ENCODE measurements at places on chromosomes 7 and 10.

- DNase-seq = no peak
Observed at GRCh38 chr7:66330961-66331360, 125.8 kb downstream of the TPST1 start.

DNA sequence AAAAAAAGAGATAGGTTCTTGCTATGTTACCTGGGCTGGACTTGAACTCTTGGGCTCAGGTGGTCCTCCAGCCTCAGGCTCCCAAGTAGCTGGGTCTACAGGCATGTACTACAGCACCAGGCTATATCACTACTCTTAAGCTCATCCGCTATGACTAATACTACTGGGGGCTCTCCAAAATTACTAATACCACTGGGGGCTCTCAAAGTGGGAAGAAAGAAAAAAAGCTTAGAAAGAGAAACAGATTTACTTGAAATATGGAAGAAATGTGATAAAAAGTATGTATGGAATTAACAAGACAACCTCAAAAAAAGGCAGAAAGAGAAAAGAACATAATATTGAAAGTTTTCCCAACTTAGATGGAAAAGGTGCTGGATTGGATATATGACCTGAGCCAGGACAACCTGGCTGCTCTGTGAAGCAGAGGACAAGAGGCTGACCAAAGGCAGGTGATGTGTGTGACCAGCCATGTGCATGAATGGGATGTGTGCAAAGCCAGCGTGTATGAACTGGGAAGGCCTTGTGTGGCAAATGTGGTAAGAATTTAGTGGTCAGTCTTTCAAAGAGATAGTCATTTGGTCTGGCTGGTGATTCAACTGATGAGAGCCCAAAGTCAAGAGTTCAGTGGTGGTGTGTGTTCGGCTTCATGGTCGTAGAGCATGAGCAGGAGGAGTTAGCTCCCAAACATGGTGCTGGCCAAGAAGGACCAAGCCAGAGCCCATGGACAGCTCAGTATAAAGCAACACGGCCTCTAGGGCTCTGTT lies 232.4 kb upstream of the KLF14 start:
- DNase-seq = no peak

DNA sequence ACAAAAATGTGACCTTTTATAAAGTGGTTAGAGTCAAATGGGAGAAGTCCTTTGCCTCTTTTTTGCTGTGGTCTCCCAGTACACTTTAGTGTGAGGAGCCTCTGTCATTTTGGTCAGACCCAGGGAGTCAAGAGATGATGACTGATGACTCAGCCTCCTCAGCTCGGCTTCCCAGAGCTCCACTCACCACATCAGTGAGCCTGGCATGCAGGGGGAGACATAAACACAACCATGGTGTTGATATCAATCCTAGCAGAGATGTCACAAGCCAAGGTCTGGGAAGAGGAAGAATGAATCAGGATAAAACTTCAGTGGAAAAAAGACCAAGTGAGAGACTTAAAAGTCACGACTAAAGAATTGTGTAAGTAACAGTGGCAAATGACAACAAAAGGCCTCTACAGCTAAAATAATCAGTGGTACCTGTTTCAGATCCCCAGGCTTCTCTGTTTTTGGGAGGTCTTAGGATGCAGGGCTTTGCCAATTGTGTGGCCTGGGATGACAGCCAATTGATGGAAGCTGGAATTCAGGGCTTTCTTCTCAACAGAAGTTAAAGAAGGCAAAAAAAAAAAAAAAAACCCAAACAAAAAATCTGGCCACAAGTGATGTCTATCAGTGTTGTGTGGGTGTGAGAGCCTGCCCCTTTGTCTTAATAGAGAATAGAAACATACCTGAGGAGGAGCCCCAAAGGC lies 50.2 kb downstream of the TFAM start:
- DNase-seq = no peak

GRCh38 chr7:49037346-49038210 lies 113.2 kb downstream of the CDC14C start:
- DNase-seq = no peak

- no peak for DNase-seq
Observed at GRCh38 chr7:77657427-77658224, 38.6 kb upstream of the RSBN1L start.

- DNase-seq = no peak
Observed at GRCh38 chr10:114260366-114260765, 21.3 kb downstream of the VWA2 start.

GRCh38 chr10:61994405-61995219 lies 93.1 kb downstream of the ARID5B start:
- no peak for DNase-seq

DNA sequence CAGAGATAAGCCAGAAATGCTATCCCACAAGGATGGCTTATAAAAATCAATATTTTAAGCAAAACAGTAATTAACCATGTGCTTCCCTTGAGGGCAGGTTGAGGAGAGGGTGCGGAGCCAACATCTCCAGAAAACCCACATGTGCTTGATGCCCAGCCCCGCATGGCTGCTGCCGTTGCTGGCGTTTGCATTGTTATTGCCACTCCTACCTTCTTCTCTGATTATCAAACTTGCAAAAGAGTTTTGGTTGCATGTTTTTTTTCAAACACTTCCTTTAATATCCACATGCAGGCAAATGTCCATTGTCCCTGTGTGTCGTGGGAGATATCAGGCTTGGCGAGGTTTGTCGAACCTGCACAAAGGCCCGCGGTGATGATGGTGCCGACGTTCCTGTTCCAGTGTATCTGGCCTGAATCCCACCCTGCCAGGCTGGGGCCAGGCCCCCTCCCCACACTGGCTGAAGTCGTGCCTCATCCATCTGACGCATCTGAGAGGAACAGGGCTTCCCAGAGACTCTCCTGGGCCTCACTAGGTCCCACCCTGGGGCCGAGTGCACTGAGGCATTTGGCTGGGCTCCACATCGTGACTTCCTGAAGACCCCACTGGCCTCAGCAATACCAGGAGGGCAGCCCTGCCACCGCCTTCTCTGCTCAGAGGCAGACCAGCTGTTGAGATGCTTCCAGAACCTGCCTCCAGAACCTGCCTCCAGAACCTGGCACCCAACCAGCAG lies 40.9 kb downstream of the TCERG1L start:
- DNase-seq = no peak

GRCh38 chr7:53611043-53611442 lies 575.6 kb downstream of the POM121L12 start:
- no peak for DNase-seq

GRCh38 chr10:17076626-17077345 lies 52.8 kb downstream of the CUBN start:
- DNase-seq = no peak

GRCh38 chr10:57992321-57993077 lies 275.2 kb downstream of the IPMK start:
- DNase-seq = no peak

GRCh38 chr7:136078630-136079029 lies 101.5 kb upstream of the MTPN start:
- DNase-seq = no peak

- DNase-seq = no peak
Observed at GRCh38 chr7:2721842-2722241, 33.8 kb downstream of the AMZ1 start.

- no peak for DNase-seq
Observed at GRCh38 chr10:17915181-17915580, 36.5 kb upstream of the SLC39A12 start.

GRCh38 chr7:99083068-99083651 lies 60.7 kb downstream of the SMURF1 start:
- no peak for DNase-seq

Data from activated naive CD8-positive, alpha-beta T cell treated with anti-CD3 and anti-CD28 coated beads, Interleukin-2, amount 50 U/mL, for 16 hours (primary cell).